C1 segment of cervical spinal cord (tissue), 14 donors: ENCODE measurements at places on chromosomes 12 and 14.

DNA sequence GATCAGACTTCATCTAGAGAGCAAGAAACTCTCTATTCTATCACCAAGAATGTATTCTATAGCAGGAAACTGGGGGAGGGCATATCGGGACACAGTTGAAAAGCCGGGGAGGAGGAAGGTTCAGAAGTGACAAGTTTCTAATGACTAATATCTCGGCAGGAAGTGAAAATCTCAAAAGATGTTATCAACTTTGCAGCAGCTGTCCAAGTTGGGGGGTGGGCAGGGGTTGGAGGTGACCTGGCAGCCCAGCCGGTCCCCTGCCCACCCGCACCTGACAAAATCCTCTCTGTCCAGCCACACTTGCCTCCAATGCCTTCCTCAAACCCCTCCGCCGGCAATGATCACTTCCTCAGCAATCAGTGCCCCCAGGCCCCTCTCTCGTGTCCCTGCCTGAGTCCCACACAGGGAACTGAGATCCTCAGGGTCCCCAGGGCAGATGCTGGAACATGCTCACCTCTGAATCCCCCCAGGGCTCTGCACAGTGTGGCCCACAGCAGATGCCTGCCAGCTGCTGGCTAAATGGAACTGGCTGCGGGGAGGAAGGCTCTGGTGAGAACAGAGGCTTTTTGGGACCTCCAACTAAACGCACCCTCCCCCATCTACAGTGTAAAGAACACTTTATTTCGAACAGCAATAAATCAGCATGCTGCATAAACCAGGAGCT lies 43.9 kb downstream of the CCDC88C start:
- DNase-seq = no peak

DNA sequence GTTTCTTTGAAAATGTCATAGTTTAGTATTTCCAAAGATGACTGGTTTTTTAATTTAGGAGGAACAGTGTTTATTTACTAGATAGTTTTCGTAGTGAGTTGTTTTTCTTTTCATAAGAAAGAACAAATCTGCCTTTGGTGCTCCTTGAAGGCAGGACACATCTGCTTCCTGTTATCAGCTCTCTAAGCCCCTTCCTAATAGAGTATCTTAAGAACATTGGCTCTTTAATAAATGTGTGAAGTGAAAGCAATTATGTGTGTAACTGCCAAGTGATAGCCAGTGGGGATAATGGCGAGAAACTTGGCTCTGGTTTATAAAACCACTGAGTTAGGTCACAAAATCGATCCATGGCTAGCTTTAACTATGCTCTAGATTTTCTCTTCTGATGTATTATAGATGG lies 23.5 kb upstream of the PPFIBP1 start:
- DNase-seq = no peak

DNA sequence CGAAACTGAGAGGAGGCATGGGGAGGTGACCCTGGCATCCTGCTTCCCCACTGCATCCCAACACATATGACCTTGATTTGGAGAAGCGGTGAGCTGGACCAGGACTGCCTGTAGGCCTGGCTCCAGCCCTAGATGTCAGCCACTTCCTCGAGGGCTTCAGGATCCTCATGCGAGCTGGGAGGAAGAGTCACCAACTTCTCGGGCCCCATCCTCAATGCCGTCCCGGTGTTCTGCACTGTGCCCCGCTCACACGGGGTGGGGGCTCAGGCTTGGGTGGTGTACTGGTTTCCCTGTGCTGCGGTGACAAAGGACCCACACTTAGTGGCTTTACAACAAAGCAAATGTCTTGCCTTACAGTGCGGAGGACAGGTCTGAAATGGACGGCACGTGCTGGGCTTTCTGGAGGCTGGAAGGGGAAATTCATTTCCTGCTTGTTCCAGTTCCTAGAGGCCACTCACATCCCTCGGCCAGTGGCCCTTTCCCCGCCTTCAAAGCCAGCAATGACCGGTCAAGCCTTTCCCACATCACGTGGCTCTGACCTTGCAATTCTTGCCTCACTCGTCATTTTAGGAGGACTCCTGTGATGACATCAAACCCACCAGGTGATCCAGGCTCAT lies 298.1 kb upstream of the RTL1 start:
- DNase-seq = no peak

DNA sequence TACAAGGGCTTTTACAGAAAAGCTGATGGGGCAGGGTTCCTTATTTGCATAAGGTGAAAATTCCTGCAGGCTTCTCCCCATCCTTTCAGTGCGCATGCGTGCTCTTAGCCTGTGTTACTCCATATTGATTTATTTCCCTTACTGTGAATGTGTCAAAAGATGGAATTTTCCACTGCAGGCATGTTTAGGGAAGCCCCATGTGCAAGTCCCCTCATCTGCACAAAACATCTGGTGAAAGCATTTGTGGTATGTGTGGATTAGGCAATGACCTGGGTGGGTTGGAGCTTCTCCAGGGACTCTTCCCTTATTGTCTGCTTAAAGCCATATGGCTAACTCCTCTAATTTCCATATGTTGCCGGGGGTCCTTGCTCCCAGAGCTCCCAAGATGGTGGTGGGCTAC lies 912.7 kb upstream of the LRFN5 start:
- no peak for DNase-seq

DNA sequence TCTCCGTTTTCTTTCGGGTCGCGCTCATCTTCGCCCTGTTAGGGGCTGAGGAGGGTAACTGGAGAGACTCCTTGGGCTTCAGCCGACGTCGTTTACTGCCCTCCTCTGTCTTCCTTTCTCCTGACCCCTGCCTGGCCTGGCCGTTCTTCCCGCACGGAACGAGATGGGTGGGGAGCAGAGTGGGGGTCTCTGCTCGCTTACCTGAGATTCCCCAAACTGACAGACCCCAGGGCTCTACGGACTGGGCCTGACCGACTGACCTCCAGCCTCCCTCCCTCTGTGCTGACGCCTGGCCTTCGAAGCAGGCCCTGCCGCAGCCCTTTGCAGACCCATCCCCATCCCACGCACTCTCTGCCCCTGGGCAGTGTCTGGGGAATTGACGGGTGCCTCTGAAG lies 439 bp downstream of the GOLGA5 start:
- no peak for DNase-seq

DNA sequence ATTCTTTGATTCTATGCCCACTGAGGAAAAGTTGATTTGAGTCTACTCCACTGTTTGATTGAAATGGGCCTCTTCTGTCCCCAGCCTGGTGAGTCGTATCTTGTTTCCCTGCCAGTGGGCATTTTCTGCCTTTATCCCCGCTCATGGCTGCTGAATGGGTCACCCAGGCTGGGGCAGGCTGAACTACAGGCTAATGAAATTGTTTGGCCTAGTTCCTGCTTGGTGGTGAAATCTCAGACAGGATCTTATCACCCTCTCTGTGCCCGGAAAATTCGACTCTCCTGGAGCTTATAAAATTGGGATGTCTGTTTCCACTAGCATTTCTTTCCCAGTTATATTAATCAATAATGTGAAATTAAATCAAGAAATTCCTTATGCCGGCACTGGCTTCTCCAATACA lies 65.0 kb downstream of the CHST11 start:
- DNase-seq = no peak

DNA sequence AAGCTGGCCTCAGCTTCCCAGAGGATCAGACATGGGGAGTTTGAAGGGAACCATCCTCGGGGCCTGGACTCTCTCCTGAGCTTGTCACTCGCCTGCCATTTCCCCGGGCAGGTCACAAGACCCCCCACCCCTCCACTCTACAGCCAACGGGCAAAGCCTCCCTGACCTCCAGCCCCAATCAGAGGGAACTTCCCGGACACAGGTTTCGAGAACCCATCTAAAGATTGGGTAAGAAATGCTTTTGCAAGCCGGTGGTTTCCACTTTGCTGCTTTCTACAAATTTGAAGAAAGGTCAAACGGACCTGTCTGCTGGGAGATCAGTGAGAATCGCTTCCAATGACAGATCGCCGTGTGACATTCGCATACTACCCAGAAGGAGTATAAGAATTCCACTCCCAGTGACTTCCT lies 89.6 kb downstream of the SCARB1 start:
- no peak for DNase-seq

GRCh38 chr12:115983226-115983798 lies 294.2 kb downstream of the MED13L start:
- DNase-seq = no peak

GRCh38 chr12:104516821-104517220 lies 60.1 kb downstream of the CHST11 start:
- DNase-seq = no peak

DNA sequence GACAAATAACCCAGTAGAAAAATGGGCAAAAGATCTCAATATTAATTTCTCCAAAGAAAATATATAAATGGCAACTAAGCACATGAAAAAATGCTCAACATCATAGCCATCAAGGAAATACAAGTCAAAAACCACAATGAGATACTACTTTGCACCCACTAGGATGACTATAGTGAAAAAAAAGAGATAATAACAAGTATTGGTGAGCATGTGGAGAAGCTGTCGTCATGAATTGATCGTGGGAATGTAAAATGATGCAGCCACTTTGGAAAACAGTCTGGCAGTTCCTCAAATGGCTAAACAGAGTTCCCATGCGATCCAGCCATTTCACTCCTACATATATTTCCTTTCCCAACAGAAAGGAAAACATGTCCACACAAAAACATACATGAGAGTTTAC lies 18.1 kb downstream of the JDP2 start:
- DNase-seq = no peak

GRCh38 chr12:18239526-18239925 lies 21.8 kb upstream of the PIK3C2G start:
- no peak for DNase-seq

DNA sequence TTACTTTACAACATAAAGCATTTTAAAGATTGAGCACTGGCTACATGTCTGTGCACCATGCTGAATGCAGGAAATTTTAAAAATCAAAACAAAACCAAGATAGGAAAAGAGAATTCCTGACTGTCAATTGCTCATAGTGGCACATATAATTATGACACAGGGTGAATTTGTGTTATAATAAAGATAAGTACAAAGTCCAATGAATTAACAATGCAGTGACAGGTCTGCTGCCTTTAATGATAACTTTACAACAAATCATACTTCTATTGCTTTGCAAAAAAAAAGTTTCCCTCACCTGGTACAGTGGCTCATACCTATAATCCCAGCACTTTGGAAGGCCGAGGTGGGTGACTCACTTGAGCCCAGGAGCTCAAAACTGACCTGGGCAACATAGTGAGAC lies 93.8 kb upstream of the OSBPL8 start:
- no peak for DNase-seq

GRCh38 chr14:98940693-98941437 lies 331.1 kb downstream of the BCL11B start:
- no peak for DNase-seq
